ENCODE measurements at places on chromosomes 13 and 19.

GRCh38 chr19:50224986-50225747 is 21.7 kb downstream of the MYH14 start:
- no peak for DNase-seq

DNA sequence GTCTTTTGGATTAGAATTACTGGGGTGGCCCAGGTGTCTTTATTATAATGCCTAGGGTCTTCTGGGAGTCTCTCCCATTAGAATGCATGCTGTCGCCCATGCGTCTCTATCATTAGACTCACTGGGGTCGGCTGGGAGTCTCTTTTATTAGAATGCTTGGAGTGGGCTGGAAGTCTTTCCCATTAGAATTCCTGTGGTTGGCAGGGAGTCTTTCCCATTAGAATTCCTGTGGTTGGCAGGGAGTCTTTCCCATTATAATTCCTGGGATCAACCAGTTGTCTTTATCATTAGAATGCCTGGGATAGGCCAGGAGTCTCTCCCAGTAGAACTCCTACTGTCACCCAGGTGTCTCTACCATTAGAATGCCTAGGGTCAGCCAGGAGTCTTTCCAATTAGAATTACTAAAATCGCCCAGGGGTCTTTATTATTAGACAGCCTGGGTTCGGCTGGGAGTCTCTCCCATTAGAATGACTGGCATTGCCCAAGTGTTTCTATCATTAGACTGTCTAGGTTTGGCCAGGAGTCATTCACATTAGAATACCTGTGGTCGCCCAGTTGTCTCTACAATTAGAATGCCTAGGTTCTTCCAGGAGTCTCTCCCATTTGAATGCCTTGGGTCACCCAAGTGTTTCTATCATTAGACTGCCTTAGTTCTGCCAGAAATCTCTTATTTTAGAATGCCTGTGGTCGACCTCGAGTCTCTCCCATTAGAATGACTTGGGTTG is 1558.5 kb downstream of the UQCRFS1 start:
- DNase-seq, result no peak

DNA sequence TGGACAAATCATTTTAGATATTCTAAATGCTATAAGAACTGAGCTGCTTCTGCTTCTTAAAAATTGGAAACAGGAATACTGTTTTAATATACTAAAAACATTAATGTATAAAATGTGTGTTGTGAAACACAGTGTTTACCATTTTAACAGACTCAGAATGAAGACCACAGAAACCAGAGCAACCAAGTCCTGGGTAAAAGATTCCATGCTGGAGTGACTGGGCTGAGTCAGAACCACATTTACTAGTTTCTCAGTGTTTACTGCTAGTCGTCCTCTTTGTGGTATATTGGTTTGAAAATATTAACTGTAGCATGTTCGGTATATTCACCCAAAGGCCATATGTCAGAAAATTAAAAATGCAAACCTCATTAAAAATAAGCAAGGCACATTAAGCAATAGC is 31.9 kb downstream of the ANKRD10 start:
- DNase-seq, result peak; percentile 38

DNA sequence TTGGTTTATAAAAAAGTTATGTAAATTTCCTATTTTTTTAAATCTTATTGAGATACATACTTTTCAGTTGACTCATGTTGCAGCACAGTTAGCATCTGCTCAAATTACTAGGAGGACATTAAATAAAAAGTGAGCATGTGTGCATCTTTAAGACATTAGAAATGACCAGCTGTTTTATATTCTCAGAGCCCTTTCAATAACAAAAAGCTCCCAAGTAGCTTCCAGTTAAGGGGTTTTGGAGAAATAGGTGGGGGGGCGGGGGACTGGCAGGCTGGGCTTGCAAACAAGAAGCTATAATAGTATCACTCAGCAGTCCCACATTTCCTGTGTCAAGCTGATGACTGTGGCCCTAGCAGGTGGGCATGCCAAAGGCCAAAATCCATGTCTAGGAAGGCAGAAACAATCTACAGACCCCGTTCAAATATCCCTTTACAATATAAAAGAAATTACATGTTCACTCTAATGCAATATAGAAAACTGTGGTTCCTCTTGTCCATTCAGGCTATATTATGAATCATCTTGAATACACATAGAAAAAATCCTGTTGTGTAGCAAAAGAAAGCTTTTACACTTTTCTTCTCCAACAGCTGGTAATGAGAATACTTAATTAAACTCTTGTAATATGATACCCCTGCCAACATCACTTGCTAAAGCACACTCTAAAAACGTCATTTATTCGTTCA is 1713.2 kb upstream of the SLC10A2 start:
- no peak for DNase-seq

DNA sequence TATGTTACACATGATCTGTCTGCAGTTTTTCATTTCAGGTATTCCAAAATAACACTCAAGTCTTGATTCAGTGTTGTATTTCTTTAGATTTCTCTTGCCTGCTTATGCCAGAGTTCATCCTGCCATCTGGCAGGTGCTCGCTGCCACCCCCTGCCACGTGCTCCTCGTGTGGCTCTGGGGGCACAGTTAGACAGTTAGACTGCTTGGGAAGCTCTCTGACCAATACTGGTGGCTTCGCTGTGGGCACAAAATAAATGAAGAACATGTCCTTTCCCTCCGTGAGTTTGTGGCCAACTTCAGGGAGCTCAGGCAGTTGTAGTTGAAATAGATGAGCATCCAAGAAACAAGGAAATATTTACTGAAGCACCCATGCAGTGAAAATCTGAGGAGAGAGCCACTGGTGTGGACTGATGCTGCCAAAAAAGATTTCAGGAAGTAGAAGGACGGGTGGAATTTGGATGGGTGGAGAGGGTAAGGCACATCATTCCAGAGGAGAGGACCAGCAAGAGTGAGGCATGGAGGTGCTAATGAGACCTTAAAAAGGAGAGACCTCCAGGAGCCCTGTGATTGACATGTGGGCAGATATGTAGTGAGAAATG is 37.5 kb upstream of the GPR183 start:
- DNase-seq, result no peak

All from activated CD4-positive, alpha-beta T cell treated with anti-CD3 and anti-CD28 coated beads, Interleukin-2, Interleukin-6, amounts not matched to agents 100 ng/mL and 50 ng/mL, durations not matched to agents 16 hours and 8 hours (primary cell).